Psoas muscle (tissue), 8 donors: ENCODE measurements at places on chromosomes 2 and 18.

DNA sequence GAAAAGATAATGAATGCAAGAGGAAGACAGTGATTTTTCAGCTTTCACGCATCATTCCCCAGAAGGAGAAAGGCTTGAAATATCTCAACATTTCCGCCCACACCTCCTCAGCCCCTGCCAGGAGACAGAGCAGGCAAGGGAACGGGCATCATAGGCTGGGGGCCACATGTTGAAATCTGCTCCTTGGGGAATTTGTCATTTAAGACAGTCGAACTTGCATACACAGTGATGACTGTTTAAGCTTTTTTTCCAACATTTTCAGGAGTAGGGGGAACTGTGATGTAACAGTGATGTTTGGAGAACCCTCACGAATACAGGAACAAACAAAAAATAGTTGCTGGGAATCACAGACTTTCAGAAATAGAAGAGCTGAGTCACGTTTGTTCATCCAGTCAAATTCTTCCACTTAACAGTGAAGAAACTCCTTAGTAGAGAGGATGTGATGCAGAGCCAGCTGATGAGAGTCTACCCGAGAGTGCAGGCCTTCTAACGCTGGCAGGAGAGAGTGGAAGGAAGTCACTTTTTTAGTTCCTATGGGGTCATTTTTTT lies 266.8 kb downstream of the ALPK2 start:
- DNase-seq = peak; percentile 48

DNA sequence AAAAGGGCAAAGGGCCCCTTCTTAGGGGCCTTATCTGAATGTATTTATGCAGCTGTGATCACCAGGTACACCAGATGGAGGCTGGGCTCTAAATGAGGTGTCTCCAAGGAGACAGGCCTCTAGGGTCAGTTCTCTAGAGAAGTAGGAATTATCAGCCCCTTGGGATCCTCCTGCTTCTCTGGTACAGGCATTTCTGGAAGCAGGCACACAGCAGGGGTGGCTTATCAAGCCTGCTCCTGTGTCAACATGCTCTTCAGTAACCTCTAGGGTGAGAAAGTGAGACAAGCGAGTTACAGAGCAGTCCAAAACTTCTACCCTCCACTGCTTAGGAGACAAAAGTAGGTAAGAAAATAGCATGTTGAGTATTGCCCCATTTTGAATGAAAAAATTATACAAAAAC lies 13.8 kb downstream of the TPGS2 start:
- no peak for DNase-seq

- DNase-seq = no peak
Measured at GRCh38 chr2:54074606-54075341, 40.6 kb upstream of the ACYP2 start.

DNA sequence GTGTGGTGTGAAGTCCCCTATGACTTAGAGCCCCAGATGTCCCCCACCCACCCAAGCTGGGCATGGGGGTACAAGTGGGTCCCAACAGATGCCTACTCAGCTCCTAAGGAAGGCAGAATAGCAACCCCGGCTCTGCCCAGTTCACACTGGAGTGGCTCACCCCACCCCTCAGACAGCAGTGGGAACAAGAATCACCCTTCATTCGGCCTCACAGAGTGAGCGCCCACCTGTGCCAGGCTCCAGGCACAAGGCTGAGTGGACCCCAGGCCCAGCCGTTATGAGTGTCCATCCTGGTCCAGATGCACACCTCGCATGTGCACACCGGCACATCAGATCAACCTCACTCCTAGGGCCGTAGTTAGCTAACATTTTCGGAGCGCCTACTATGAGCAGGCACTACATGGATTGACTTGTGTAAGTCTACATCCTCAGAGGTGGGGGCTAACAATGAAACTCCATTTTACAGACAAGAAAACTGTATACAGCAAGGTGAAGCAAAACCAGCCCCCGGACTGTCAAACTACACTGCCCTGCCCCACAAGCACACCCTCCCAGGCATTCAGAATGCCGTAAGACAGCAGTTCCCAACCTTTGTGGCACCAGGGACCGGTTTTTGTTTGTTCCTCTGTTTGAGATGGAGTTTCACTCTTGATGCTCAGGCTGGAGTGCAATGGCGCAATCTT lies 2.8 kb upstream of the ASTL start:
- DNase-seq = peak; percentile 37

DNA sequence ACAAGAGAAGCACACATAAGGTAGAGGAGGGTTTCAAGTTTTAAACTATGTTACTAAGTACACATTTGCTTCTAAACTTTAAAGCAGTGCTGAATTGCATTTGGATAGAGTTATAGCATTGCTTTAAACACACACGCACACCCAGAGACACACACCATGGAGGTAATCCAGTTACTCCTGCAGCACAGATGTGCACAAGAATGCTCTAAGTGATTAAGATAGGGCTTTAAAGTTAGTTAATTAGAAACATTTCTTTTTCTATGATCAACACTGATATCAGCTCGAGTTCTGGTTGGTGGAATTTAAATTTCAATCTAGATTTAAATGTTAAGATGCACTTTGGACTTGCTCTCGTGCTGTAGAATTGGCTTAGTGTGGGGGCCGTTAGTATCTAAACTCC lies 492.3 kb downstream of the ZEB2 start:
- DNase-seq = no peak

GRCh38 chr2:118834440-118834810 lies 13.0 kb downstream of the EN1 start:
- DNase-seq = no peak

DNA sequence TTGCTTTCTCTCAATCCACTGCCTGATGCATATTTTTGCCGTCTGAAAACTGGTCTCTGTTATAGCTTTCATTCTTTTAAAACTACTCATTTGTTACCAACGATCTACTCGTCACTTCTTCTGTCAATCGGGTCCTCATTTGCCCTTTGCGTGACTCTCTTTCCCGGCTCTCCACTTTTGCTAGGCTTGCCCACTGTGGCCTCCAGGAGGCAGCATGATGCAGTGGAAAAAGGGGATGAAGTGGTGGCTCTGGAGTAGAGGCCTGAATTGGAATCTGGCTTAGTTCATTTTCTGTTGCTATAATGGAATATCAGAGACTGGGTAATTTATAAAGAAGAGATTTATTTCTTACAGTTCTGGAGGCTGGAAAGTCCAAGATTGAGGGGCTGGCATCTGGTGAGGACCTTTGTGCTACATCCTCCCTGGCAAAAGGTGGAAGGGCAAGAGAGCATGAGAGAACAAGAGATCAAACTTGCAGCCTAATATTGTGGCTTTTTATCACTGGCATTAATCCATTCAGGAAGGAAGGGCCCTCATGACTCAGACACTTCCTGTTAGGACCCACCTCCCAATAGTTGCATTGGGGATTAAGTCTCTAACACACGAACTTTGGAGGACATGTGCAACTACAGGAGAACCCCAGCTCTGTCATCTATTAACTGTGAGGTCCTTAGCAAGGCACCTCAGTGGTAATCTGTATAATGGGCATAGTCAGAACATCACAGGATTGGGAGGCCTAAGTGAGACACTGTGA lies 15.4 kb downstream of the GDF7 start:
- DNase-seq = no peak

GRCh38 chr2:106114166-106114565 lies 79.9 kb downstream of the UXS1 start:
- no peak for DNase-seq

DNA sequence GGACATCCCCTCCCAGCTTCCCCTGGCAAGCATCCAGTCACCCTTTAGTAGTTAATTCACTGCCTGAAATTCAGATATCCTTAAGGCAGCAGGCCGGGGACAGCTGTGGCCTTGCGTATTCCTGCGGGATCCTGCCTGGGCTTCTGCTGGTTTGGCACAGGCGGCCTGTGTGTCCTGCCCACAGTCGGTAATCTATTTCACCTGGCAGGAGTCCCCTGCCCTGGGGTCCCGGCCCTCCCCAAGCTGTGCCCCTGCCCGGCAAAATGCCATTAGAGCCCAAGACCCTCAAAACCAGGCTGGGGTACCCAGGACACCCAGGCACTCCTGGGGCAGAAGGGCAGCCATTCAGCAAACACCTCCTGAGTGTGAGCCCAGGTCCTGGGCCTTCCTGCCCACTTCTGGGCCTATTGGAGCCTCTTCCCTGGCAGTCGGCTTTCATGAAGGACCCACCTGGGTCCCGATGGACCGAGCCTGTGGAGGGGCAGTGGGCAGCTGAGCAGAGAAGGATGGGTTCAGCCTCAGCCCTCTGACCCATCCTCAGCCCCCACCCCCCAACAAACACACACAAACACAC lies 11.6 kb downstream of the CROCC2 start:
- DNase-seq = no peak

- no peak for DNase-seq
Measured at GRCh38 chr2:83234246-83234645, 1224.8 kb downstream of the SUCLG1 start.

- DNase-seq = no peak
Measured at GRCh38 chr18:26406324-26406723, 142.0 kb downstream of the KCTD1 start.

GRCh38 chr2:178933493-178933892 lies 116.4 kb downstream of the CCDC141 start:
- no peak for DNase-seq

DNA sequence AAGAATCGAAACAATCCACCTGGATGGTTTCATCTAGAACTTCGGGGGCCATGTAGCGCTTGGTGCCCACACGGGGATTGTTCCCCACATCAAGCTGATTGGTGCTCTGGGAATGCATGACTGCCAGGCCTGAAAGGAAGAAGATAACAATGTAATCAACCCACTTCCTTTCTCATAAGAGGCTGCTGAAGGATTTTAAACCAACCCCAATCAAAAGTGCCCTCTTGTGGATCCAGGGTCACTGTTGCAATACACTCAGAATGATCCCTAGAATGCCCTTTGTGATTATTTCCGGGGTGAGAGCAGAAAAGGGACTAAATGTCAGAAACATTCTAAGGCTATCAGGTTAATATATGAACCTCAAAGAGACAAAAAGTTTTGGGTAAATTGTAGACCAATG lies 115.2 kb downstream of the ACVR1 start:
- DNase-seq = no peak

DNA sequence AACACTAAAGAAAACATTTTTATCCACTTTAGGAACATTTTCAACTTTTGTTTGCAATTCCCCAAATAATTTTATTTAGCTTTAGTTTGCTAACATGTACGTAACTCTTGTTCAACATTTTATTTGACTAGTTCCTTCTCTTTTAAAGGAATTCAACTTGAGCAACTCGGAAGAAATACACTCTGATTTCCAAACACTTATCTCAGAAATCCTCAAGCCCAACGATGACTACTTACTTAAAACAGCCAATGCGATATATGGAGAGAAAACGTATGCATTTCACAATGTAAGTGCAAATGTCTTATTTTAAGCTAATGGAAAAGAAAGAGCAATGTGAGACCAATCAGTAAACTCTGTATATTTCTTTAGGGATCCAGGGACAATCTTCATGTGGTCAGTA lies 10.1 kb downstream of the SERPINB10 start:
- DNase-seq = no peak

GRCh38 chr2:105038383-105039061 lies 653 bp downstream of the MRPS9 start:
- no peak for DNase-seq

DNA sequence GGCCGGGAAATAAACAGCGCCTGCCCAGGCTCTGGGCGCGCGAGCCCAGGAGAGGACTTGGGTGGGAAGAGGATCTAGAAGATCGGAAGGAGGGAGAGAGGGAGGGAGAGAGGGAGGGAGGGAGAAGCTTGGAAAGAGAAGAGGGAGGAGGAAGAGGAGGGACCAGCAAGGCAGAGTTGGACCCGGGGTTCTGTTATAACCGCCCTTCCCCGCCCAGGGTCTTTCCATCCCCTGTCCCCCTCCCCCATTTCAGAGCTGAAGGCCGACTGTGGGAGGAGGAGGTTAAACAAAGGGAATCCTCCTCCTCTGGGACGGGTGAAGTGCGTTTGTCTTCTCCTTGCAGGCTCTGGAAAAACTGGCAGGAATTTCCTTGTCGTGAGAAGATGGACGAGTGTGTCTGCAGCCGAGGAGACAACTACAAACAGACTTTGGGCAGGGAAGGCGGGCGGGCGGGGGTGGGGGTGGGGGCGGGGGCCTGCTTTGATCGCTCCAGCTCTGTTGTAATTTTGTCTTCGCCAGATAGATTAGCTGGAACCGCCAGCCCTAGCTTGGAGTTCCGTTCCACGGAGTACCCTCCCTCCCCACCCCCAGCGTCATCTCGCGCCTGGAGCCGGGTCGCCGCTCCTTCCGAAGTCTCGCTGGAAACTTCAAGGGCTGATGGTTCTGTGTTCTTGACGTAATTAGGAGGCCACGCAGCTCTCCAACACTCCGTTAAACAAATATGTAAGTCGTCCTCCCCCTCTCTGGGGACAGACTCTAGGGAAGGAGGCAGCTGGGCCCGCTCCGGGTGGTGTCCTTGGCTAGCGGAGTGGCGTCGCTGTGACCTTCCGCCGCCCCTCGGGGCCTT lies 6.4 kb upstream of the SP9 start:
- no peak for DNase-seq
